ENCODE measurements at places on chromosomes 11 and 22. TPM values are rescaled to one million over a fixed set of nuclear protein-coding genes. Genes with fewer than 3 reads are reported as not detected.

BAIAP2L2 gene
- total RNA-seq = under 0.01 TPM

SMTNL1 gene
- not detected for total RNA-seq

DCDC1 gene
- total RNA-seq = 0.30 TPM

KDM4E gene
- total RNA-seq = not detected

ART1 gene
- not detected for total RNA-seq

PPFIBP2 gene
- total RNA-seq = 6.8 TPM

SUSD2 gene
- total RNA-seq = 0.28 TPM

INS gene
- total RNA-seq = not detected

All from smooth muscle cell of the umbilical artery (primary cell).